NCI-H510A treated with DMSO at 0.1 percent for 48 hours (cell line): ENCODE measurements at places on chromosomes 12 and 14.

DNA sequence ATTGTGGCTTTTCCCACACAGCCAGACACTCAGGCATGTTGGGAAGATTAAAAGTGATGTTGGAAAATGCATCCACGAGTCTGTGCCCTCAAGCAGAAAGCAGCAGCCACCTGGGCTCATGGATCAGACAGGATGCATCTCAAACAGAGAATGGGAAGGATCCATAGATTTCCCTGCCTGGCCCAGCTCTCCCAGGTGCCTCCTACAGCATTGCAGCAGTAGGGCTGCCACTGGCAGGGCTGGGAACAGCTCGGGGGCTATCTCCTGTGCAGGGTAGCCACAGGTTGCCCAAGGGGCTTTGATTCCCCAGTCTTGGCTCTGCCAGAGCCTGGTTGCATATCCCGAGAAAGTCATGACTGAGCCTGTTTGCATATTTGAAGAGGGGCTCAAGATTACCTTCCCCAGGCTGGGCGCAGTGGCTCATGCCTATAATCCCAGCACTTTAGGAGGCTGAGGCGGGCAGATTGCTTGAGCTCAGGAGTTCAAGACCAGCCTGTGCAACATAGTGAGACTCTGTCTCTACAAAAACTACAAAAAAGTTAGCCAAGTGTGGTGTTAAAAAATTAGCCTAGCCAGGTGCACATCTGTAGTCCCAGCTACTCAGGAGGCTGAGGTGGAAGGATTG lies 19.5 kb downstream of the C14orf132 start:
- DNase-seq = no peak

DNA sequence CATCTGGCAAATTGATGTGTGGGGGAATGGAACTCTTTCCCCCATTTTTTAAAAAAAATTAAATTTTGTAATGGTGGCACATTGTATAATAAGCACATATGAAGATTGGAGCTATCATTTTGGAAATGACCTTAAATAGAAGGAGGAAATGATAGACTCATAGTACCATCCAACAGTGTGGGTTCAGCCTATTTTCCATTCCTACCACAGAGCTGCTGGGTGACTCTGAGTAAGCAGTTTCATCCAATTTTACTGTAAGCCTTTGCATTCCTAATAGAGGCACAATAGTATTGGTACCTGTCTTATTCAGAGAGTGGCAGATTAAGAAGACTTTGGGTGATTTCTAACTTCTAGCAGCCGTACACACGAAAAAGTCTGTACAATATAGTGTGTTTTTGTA lies 304.5 kb downstream of the RAD51B start:
- DNase-seq = no peak

DNA sequence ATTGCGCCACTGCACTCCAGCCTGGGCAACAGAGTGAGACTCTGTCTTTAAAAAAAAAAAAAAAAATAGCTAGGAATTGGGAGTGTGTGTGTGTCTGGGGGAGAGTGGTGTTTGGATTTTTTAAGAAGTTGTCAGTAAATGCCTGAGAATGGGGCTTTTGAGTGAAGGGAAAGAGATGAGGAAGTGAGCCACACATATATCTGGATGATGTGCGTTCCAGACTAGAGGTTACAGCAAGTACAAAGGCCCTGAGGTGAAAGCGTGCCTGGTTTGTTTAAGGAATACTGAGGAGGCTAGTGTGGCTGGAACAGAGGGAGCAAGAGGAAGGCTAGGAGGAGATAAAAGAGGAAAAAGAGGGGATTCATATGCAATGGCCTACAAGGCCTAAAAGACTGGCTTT lies 70.0 kb downstream of the PAPLN start:
- DNase-seq = no peak

DNA sequence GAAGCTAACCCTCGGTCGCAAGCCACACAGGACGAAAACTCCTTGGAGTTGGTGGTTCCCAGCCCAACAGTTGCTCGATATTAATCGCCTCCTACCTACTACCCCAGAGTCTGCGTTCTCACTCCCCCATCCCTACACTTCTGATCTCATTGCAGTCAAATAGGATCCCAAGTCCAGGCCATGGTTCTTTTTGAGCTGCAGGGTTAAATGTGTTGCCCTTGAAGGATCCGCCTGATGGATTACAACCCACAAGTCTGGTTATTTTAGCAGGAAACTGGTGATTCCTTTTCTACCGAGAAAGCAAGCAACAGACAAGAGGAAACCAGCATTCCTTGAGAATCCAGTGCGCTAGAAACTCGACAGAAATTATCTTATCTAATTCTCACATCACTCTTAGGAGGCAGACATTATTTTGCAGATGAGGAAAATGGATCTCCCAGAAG lies 785 bp upstream of the NIN start:
- DNase-seq = no peak

DNA sequence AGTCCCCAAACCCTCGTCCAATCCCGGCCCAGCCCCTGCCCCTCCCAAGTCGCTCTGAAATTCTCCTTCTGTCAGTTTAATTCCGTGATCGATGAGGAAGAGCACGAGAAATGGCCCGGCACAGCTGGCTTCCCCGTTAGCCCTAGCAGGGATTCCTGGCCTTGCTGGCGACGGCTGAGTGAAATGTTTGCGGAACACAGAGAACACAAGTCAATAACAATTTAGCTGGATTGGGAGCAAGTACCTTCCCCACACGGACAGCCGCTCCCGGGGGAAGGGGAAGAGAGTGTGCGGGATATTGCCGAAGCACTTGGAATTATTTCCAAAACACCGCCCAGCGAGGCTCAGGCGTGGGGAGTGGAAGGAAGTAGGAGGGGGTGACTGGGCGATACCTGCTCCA lies 134.6 kb downstream of the RBM19 start:
- DNase-seq = no peak

GRCh38 chr12:4145990-4146859 lies 127.3 kb upstream of the CCND2 start:
- no peak for DNase-seq

GRCh38 chr14:73471582-73472184 lies 13.3 kb upstream of the NUMB start:
- no peak for DNase-seq

DNA sequence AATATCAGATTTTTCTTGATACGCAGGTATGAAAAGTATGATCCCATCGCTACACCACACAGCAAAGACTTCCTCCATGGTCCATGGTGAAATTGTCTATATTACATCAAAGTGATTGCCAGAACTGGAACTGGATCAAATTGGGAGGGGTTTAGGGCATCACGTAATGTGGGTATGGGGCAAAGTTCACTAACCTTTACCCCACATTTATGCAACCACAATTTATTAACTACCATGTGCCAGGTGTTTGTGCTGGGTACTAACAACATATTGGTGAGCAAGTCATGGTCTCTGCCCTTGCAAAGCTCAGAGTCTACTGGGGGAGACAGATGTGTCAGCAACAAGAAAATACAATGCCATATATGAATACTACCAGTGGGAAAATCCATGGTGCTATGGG lies 258.9 kb downstream of the SUDS3 start:
- DNase-seq = no peak

DNA sequence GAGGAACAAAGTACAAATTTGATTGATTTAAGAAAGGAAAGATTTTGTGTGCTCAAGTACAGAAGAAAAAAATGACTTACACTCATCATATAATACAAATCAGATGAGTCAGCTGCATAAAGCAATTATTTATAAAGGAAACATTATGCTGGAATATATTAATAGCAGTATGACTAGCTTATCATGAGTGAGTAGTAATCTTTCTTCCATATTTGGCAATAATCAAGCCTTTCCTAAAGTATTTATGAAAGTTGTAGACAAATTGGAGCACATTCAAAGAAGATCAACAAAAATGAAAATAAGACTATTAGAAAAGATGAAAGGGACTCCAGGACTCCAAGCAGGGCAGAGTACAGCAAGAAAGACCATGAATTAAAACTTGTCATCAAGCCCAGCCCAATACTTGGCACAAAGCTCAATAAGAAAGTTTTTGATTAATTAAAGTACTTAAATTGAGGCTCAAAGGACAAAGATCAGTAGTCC lies 32.8 kb downstream of the CCER1 start:
- no peak for DNase-seq

GRCh38 chr14:69726761-69727511 lies 40.0 kb upstream of the SRSF5 start:
- peak; percentile 70 for DNase-seq

- DNase-seq = peak; percentile 83
These were observed 1.1 kb downstream of the INHBE start for GRCh38 chr12:57456145-57456700.

DNA sequence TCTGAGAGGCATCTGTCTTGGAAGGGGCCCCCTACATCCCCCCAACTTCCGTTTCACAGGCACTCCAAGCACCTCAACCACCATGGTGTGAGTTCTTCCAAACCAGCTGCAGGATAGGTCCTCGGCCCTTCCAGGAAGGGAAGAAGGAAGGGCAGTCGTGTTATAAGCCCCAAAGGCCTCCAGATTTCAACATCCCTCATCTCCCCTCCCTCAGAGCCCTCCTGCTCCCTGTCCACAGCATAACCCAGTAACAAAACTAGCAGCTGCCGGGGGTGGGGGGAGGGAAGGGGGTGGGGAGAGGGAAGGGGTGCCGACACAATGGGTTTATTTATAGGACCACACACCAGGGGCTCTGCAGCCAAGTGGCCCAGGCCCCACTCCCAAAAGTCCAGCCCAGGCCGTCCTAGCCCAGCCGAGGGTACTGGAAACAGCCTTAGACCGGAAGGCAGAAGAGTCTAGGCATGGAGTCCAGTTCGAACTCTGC lies 18.3 kb downstream of the NCKAP5L start:
- no peak for DNase-seq

DNA sequence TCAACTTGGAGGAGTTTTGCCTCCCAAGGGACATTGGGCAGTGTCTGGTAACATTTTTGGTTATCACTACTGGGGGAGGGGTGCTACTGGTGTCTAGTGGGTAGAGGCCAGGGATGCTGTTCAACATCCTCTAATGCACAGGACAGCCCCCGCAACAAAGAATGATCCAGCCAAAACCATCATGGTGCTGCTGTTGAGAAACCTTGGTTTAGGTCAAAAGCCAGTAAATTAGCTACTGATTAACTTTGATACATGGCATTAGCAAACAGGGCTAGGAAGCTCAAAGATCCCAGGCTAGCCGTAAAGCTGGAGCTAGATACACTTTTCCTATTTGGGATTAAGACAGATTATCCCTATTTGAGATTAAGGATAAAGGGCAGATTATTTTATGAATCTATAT lies 8.8 kb downstream of the ALKBH2 start:
- no peak for DNase-seq

GRCh38 chr12:32016680-32017482 lies 57.7 kb downstream of the RESF1 start:
- DNase-seq = no peak

- no peak for DNase-seq
These were observed 54.7 kb downstream of the PITPNM2 start for GRCh38 chr12:123096182-123096581.

DNA sequence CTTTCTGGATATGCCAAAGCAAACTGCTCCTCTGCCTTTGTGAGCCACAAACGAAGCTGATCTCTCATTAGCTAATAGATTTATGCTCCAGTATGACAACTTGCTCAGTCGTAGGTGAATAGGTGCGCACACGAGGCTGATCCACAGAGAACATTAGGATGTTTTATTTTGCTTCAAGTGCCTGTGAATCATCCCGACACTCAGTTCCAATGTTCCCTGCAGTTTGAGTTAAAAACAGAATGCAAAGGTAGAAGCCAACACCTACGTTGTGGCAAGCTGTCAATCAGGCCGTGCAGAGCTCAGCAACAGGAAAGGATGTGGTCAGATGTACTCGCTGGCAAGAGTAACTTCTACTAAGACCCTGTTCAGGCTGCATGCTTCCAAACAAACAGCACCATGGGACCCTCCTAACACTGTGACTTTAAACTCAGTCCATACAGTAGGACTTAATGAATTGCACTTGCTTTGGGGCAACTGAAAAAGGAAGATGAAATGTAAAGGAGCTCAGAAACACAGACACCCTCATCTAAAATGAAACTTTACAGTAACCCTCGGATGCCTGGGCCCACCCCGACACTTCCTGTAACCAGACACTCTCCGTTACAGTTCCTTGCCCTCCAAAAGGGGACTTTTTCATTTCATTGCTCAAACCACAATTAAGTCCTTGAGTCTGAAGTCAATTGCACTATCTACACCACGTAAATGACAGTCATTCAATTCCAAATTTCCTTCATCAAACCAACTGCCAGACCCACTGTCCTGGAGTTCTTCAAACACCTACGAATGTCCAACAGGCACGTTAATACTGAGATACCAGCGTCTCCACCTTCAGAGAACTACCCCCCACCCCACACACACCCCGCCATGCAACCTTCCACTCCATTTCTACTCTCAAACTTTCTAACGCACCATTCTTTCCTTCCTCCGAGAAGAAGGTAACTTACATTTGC lies 1.6 kb downstream of the CCDC88C start:
- peak; percentile 84 for DNase-seq

- DNase-seq = no peak
These were observed 130.4 kb downstream of the SLC2A13 start for GRCh38 chr12:39975374-39975918.

DNA sequence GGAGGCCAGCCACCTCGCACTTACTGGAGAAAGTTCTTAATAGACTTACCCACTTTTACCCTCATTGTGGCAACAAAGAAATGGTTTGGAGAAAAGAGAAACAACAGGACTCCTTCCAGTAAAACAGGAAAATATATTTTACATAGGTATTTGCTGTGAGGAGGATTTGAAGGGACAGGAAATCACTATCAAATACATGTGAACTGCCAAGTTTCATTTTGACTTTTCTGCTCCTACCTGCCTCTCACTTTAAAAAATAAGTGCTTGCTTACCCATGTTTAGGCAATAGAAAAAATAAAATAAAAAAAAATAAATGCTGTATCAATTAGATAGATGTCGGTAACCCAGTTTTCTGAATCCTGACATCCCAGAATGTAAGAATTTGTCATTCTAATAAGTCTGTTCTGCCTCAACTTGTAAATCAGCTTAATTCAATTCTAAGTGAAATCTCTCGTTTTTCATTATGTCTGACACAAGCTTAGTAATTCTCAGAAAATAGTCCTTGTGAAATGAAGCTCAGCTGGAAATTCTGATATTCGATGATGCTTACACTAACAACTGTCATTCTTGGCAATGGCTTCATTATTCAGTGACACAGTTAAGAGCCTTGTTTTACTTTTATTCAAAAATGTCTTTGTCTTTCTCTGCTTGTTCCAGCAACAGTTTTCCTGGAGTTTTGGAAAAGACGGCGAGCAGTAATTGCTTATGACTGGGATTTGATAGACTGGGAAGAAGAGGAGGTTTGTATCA lies 131.3 kb downstream of the SLC5A8 start:
- no peak for DNase-seq

DNA sequence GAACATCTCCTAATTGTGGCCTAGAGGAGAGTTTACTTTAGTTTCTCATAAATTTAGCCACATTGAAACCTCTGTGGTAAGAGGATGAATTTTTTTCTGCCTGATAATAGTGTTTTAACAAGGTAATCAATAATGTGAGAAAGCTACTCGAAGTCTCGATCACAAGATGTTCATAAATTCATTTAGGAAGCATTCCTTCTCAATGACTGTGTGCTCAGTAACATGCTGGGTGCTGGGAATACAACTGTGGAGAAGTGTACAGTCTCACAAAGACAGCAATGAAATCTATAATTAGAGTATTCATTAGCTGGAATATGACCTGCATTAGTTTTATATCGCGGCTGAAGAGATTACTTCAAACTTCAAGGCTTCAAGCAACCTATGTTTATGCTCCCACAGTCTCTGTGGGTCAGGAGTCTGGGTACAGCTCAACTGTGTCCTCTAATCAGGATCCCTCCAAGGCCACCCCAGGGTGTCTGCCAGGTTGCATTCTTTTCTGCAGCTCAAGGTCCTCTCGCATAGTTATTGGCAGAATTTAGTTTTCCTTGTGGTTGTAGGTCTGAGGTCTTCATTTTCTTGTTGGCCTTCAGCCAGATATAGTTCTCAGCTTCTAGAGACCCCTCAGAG lies 167.6 kb downstream of the ANO4 start:
- DNase-seq = no peak
